ENCODE measurements at places on chromosomes 5 and 9. TPM values are rescaled to one million over a fixed set of nuclear protein-coding genes. Genes with fewer than 3 reads are reported as not detected.

Gene TMEM174
- not detected for polyA plus RNA-seq

Gene ZNF346
- 16.9 TPM for polyA plus RNA-seq

Gene AHRR
- 3.9 TPM for polyA plus RNA-seq

Gene GZMA
- polyA plus RNA-seq: 14.9 TPM

Gene SPINK13
- polyA plus RNA-seq: not detected

Gene CD72
- polyA plus RNA-seq: 1.8 TPM

Gene ST8SIA4
- polyA plus RNA-seq: 4.7 TPM

Gene MYMK
- polyA plus RNA-seq: 0.13 TPM

Gene FAM153A
- 0.58 TPM for polyA plus RNA-seq

Gene ROR2
- 17.5 TPM for polyA plus RNA-seq

Gene ACTBL2
- polyA plus RNA-seq: 0.01 TPM
